ENCODE measurements at places on chromosomes 7 and 10.

- no peak for DNase-seq
These were observed 117.7 kb upstream of the PODXL start for GRCh38 chr7:131674131-131674530.

GRCh38 chr7:134016223-134016941 lies 110.8 kb upstream of the LRGUK start:
- no peak for DNase-seq

DNA sequence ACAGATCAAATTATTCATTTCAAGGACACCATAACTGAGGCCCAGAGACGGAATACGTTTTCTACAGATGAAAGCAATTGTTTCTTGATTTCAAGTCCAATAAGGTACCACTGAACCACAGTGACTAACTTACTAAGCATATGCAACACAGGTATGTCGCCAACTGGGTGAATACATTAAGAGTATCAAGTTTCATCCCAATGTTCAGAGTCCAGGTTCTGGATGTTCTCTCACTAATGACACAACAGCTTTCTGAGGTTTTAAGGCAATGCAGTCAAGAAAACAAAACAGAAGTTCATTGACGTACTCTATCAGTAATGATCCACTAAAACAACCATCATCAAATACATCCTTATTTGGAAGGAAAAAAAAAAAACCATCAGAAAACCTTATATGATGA lies 35.8 kb downstream of the NSUN6 start:
- no peak for DNase-seq

DNA sequence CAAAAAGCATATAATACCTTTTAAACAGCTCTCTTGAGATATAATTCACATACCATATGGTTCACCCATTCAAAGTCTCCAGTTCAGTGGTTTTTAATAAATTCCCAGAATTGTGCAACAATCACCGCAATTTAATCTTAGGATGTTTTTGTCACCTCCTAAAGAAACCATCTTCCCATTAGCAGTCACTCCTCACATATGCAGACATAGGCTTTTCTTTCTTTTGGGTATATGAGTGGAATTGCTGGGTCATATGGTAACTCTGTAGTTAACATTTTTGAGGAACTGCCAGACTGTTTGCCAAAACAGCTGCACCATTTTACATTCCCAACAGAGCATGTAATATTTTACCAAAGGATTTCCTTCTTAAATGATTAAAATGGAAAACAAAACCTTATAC lies 57.0 kb downstream of the CC2D2B start:
- no peak for DNase-seq

DNA sequence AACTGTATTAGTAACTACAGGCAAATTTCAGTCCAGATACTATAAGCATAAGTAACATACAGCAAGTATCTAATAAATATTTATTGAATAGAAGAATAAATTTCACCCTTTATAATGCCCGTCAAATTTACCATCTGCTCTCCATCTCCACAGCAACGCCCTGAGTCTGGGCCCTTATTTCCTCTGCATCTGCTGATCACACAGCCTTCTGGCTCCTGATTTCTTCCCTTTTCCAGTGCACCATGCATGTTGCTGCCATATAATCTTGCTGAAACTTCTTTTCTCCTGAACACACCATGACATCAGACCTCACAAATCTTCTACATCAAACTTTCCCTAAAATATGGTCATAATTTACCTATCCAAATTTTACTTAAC lies 15.4 kb downstream of the HYCC1 start:
- DNase-seq: no peak

DNA sequence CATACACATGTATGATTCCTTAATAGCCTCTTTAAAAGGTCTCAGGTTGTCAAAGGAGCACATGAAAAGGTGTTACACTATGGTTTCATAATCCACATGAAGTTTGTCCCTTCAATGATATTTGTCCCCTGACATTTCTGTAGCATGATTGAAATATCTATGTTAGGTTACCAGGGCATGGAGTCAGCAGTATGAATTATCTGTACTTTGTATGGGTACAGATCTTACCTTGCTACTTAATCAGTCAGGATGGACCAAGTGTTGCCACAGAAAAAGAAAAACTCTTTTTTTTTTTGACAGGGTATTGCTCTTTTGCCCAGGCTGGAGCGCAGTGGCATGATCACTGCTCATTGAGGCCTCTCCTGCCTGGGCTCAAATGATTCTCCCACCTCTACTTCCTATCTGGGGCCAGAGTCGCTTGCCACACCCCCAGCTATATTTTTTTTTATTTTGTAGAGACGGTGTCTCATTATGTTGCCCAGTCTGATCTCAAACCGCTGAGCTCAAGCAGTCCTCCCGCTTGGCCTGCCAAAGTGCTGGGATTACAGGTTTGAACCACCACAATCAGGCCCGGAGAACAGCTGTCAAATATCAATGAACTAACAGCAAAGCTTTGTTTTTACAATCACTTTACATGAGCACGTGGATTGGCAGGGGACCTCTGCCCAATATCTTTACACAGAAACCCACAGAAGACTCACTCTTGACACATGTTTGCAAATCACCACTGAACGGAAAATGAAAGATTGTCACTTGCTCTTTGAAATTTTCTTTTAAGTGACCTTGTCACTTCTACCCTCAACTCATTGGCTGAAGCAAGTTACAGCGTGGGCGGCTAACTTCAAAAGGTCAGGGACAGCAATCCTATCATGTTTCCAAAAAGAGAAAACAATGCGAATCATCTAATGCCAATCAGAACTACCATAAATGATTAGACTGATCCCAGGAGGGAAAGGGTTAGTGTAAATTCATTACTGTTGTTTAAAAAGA lies 140.2 kb downstream of the PRKG1 start:
- no peak for DNase-seq

DNA sequence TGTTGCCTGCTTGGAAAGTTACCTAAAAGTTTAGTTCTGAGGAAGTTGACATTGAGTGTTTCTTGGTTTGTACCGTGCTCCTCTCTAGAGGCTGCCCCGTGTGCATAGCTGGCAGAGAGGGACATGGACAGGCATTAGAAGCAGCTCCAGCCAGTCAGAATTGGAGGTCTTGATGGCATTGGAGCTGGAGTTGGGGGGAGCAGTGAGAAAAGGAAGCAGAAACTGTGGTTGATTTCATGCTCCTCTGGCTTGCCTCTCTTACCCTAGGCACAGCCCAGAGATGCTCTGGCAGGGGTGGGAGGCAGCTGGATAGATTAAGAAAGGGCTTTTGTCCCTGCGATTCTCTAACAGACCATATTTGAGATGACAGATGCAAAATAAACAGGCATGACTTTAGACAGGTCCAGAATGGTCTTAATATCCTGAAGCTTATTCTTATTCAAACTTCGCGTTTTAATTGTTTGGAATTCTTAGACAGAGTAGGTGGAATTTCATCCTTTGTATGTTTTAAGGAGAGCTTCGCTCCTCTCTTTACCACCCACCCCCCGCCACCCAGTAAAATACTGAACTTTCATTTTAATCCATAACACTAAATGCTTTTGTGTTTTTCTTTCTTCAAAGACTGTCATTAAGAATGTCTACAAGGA lies 73.5 kb upstream of the GLCCI1 start:
- no peak for DNase-seq

- no peak for DNase-seq
These were observed 78.8 kb downstream of the STK31 start for GRCh38 chr7:23788843-23789242.

- DNase-seq: no peak
These were observed 483.9 kb downstream of the AUTS2 start for GRCh38 chr7:70082099-70082611.

DNA sequence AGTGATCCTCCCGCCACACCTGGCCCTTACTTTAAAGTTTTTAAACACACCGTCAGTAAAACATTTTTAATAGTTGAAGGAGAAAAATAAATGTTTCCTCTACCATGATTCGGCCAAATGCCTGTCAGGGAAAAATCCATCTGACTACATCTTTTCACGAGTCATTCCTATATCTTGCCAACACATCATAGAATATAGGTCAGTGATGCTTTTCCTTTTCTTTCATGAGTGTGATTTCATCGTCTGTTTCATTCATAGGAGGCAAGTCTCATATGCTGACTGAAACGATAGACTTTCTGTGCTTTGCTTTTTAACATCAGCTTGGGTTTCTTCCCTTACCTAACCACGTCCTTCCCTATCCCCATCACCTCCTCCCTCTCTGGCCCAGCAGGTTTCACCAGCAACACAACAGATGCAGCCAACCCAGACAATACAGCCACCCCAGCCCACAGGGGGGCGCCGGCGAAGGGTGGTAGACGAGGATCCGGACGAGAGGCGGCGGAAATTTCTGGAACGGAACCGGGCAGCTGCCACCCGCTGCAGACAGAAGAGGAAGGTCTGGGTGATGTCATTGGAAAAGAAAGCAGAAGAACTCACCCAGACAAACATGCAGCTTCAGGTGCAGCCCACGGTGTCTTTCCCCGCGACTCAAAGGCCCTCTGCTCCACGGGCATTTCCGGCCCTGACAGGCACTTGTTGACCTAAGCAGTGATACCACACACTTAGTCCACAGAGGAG lies 149.2 kb downstream of the TRIL start:
- DNase-seq: no peak

GRCh38 chr10:78260141-78260540 lies 226.5 kb downstream of the RPS24 start:
- DNase-seq: no peak

DNA sequence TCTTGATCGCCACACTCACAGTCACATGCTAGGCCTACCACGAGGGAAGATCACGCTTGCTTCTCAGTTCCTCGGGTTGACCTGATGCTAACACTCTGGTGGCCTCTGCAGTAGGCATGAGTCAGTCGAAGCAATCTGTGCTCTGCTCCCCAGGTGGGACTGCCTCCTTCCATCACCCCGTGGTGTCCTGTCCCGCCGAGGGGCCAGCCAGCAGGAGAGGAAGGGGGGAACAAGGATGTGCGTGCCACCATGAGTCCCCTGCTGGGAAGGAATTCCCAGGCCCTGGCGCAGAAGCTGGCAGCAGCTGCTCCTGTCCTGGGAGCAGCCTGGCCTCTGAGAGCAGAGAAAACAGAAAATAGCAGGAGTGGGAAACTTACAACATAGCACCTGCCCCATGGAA lies 695.0 kb upstream of the NRP1 start:
- DNase-seq: no peak

DNA sequence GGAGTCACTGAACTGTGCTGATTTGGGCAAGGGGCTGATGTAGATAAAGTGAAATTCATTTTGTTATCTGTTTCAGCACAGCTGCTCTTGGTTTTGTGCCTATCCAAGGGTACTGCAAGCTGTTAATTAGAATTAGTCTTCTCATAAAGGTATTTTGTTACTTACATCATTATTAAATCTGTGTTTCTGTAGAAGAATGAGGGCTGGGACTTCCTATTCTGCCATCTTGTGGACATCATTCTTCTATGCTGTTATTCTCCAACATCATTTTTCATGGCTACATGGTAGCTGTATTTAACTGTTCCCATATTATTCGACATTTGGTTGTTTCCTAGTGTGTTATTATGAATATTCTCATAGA lies 76.2 kb upstream of the CCDC71L start:
- no peak for DNase-seq

- DNase-seq: no peak
These were observed 36.9 kb downstream of the ENTPD1 start for GRCh38 chr10:95792874-95793285.

DNA sequence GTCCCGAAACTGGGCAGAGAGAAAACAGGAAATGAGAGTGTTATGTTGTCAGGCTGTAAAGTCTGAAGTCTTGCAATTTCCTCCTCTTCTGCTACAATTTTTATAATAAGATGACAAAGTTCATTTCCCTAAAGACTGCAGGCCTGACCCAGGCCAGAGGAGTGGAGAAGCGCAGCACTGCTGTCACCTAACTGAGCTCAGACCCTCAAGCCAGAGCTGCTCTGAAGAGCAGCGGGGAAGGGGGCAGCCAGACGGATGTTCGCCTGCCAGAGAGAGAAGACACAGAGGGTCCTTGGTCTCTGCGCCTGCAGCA lies 12.6 kb upstream of the AOAH start:
- no peak for DNase-seq

DNA sequence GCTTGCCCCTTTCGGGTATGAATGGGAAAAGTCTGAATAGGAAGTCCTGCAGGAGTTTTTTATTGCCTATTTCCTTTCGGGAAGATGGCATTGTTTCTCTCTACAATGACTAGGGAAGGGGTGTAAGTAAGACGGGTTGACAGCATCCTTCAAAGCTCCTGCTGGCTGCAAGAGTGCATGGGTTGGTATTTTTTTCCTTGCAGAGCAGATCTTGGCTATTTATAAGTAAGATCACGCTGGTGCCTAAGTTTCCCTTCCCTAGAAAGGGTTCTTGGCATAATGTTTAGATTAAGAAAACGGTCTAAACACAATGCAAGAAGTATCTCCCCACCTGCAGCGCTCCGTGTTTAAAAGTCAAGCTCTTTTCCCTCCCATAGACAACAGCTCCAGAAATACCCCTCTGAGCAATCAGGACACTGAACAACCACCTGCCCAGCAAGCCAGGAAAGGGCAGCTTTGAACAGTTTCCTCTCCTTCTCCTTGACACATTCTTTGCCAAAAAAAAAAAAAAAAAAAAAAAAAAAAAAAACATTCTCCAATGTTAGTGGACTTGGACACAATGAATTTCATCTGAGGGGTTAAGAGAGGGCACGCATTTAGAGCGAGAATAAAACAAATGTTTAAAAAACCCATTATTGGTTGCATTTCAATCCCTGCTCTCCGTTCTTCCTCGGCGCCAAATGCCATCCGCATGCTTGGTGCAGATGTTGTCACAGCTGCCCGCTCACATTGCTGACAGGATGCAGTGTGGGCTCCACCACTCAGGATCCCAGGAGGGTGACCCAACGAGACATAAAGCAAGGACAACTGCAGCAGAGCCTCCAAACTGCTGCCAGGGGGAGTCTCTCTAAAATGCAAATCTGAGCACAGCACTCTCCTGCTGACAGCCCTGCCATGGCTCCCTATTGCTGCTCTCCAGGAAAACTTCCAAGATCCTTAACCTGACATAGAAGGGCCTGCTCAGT lies 427.4 kb upstream of the MGMT start:
- no peak for DNase-seq
